NK-92 treated with Interleukin-12 subunit alpha and Interleukin-12 subunit beta, amount 100 ng/mL, for 24 hours (cell line): ENCODE measurements at places on chromosomes 11 and 22.

DNA sequence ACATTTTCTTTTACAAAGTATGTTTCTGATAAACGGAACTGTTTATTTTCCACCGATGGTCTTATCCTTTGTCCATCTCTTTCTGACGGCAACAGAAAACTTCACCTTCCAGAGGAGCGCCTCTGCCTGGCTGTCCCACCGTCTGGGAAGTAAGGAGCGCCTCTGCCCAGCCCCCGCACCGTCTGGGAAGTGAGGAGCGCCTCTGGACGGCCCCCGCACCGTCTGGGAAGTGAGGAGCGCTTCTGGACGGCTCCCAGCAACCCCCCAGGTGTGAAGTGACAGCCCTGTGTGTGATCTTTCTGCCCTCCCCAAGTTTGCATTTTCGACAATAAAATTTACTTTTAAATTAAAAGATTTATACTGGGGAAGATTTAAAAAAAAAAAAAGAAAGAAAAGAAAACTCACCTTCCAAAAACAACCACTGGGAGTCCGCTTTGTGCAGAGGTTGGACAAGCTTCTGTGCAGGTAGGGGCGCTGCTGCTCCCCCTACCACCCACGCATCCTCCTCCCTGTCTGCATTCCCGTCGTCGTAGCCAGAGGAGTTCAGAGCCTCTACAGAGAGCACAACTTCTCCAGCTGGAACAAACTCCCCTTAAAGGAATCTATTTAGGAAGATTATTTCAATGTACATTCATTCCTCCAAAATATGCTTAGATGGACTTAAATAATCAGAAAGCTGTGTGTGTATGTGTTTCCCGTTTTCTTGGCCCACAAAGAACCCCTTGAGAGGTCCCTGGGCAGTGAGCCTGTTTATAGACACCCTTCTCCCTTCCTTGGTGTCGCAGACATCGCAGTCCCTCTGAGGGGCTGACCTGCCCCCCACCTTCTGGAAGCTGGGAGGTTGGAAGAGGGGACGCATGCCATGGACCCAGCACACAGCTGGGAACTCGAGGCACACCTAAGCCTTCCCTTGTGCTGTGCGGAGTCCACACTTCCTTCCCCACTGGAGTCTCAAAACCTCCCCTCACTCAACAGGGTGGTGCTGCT, 849 bp upstream of the APOBEC3B start:
- no peak for DNase-seq

GRCh38 chr11:128039140-128040021, 548.0 kb downstream of the ETS1 start:
- peak; percentile 79 for DNase-seq

DNA sequence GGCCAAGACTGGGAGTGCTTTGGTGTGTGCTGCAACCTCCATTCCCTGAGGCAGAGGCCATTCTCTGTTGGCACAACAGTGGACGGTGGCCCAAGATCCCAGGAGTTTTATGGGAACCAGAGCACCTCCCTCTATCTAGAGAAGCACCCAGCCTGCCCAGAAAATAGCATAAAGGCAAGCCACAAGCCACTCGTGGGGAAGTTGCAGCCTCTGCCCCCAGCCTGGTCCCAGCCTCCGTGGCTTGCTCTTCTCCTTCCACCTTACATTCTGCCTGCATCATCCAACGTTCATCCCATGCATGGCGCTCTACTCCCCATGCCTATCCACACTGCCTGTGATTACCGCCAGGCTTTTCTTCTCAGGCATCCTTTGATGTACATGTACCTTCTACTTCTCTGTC, 15.8 kb downstream of the IL17RA start:
- DNase-seq, result no peak

GRCh38 chr11:47393163-47394049, 15.0 kb upstream of the SLC39A13 start:
- no peak for DNase-seq

DNA sequence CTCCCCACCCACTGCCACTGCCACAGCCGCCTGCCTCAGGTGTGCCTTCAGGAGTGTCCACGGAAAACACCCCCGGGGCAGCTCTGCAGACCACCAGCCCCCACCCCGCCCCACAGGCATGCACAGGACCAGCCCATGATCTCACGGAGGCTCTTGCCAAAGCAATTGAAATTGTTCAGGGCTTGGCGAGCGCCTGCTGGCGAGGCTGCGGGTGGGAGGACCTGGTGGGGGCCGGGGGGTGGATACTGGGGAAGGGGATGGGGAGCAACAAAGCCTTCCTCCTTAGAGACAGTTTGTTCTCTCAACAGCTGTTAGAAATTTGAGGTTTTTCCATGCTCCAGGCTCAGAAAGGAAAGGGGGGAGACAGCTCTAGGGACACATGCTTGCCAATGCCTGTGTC, 274.7 kb downstream of the MN1 start:
- no peak for DNase-seq

GRCh38 chr11:19355601-19356000, 114.9 kb upstream of the E2F8 start:
- no peak for DNase-seq

- no peak for DNase-seq
Observed at GRCh38 chr11:13127161-13127560, 118.0 kb downstream of the RASSF10 start.

DNA sequence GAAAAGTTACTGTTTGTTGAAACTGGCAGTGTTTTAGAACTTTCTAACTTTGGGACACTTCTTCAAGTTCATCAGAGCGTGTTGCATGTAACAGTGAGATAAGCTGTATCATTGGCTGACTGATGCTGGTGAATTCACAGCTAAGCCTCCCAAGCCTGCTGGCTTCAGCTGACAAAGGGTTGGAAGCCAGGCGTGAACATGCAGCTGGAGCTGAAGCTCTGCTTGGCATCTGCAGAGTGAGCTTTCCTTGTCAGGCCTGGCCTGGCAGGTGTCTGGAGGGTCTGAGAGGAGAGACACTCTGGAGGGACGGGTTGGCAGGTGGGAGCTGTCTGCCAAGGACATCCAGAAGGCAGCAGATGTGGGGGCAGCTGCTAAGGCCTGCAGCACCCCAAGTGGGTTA, 1.5 kb downstream of the AMPD3 start:
- DNase-seq, result no peak

- no peak for DNase-seq
Observed at GRCh38 chr11:109865548-109866186, 227.5 kb upstream of the ZC3H12C start.

- DNase-seq, result no peak
Observed at GRCh38 chr11:130308059-130308458, 6.7 kb downstream of the ZBTB44 start.

DNA sequence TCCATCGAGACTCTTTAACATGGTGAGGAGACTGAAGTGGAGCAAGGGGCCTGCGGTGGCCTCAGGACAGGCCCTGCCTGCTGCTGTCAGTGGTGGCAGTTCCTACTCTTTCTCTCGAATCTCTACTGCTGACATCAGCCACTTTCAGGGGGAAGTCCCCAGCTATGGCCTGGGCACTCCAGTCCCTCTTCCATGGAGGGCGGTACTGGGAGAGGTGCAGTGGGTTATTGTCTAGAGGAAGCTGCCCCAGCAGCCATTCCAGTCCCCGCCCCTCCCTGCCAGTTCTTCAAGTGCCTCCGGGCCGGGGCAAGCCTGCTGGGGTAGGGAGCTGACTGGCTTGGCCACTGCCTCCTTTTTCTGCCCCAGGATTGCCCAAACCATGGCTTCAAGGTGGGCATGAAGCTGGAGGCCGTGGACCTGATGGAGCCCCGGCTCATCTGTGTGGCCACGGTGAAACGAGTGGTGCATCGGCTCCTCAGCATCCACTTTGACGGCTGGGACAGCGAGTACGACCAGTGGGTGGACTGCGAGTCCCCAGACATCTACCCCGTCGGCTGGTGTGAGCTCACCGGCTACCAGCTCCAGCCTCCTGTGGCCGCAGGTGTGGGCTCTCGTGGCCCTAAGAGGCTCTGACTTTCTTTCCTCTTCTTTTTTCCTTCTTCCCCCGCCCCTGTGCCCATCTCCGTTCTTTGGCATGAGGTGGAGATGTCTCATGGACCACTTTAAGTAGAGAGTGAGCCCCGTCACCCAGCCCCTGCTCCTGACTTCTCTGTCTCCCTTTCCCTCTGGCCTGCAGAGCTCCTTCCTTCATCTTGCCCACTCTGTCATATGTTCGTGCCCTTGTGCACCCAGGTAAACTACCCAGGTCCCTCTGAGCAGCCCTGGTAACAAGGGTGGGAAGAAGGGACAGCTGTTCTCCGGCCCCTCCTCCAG, 13.7 kb downstream of the CHADL start:
- no peak for DNase-seq

DNA sequence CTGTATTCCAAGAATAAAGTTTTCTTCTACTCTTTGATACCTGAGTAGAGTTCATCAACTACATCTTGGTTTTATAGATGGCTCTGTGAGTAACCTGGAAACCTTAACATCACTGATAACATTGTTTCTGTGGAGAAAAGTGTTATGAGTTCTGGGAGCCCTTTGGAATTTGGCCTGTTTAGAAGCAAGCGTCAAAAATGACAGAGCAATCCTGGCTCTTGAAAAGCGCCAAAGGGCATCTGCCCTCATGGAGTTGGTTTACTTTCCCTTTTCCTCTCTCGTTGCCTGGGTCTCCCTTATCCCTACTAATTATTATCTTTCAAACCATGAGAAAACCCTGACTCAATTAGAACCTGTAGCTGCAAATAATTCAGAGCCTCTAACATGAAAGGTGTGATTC, 140.1 kb downstream of the DBX1 start:
- no peak for DNase-seq

- DNase-seq, result no peak
Observed at GRCh38 chr11:75223954-75224643, 16.5 kb upstream of the TPBGL start.

GRCh38 chr11:75035911-75036565, 47.3 kb downstream of the NEU3 start:
- DNase-seq, result no peak

GRCh38 chr11:110272919-110273318, 23.5 kb downstream of the RDX start:
- no peak for DNase-seq

- no peak for DNase-seq
Observed at GRCh38 chr11:74443071-74443864, 24.1 kb downstream of the KCNE3 start.

DNA sequence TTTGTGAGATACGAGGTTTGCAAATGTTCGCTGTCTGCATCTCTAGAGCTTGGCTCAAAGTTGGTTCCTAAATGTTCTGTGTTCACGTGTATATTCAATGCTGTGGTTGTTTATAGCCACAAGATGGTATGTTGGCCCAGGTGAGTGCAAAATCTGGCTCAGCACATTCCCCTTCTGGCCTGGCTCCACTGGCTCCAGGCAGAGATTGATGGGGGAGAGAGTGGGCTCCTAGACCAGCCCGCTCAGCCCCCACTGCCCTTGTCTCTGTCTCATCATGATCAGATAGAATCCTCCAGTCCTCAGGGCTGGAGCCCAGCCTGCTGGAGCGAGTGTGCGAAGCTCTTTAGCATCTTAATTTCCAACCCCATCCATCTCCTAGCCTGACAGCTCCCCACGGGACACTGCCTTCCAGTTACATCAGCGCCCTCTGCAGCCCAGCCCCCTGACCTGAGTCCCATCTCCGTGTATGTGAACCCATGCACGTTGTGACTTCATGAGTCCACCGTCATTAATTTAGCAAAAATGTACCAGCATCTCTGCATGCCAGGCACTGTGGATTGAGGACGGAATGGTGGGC, 2.0 kb downstream of the P2RX3 start:
- DNase-seq, result no peak

- no peak for DNase-seq
Observed at GRCh38 chr22:37258753-37259401, 14.8 kb upstream of the RAC2 start.

GRCh38 chr22:30697975-30698374, 3.3 kb downstream of the OSBP2 start:
- no peak for DNase-seq

GRCh38 chr11:75383246-75383645, 16.1 kb upstream of the RPS3 start:
- DNase-seq, result no peak

- no peak for DNase-seq
Observed at GRCh38 chr11:1081601-1082311, 7.1 kb downstream of the MUC2 start.

DNA sequence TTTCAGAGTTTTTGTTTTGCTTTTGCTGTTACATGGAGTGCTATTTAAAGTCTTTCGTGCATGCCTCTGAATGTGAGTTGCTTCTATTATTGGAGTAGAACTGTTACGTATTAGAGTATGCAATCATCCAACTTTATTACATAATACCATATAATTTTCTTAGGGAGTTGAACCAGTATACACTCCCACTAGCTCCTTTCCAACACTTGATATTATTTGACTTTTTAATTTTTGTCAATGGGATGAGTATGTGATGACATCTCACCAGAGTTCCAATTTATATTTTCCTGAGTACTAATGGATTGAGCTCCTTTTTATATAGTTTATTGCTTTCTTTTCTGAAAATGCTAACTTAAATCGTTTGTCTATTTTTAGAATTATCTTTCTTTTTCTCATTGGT, 90.9 kb downstream of the GRAMD1B start:
- DNase-seq, result no peak

DNA sequence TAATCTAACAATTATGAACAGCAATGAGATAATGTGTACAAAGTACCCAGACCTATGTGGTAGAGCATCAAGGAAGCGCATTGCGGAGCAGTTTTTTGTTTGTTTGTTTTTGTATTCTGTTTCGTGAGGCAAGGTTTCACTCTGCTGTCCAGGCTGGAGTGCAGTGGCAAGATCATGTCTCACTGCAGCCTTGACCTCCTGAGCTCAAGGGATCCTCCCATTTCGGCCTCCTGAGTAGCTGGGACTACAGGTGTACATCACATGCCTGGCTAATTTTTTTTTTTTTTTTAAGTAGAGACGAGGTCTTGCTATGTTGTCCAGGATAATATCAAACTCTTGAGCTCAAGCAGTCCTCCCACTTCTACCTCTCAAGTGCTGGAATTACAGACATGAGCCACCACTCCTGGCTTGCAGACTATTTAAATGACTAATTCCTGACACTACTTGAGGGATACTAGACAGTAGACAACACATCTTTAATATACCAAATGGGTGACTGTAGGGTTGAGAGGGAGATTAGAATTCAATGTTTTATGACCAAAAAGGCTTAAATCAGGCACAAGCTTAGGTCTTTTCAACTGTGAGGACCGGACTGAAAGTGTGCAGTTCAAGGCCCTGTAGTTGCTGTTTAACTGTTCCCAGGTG, 12.7 kb downstream of the OR51B4 start:
- DNase-seq, result no peak

DNA sequence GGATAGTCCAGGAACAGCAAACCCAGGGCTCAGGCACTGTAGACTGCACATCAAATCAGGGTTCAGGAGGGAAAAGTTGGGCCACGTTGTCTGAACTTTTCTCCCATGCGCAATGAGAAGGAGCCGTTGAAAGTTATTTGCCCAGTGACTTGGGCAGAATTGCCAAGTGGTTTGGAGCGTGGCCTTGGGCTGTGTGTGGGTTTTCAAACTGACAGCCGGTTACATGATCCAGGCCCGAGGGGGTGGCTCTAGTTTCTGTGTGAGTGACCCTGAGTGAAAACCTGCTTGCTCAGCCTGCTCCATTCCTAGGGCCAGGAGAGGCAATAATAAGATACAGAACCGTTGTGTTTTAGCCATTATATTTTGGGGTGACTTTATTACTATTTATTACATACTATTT, 20.3 kb downstream of the MB start:
- DNase-seq, result no peak
